ENCODE measurements at places on chromosomes 12 and 14.

GRCh38 chr12:72271451-72272090 is 599 bp upstream of the TRHDE start:
- DNase-seq = peak; percentile 85

GRCh38 chr12:110065540-110065939 is 17.2 kb upstream of the C12orf76 start:
- no peak for DNase-seq

DNA sequence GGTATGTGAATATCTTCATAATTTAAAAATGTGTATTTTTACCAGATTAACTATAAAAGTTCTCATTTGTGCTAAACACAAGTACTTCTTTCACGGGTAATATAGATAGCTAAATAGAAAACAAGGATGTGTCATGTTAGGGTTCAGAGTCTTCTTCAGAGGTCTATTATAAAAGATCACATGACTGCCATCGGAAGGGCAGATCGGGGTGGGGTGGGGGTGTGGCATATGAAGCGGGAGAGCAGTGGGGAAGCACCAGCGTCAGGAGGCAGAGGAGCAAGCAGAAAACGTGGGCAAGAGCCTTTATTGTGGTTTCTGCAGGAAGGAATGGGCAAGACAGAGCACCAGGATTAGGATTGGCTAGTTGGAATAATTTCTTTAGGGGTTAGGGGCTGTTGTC is 63.7 kb upstream of the DNM1L start:
- no peak for DNase-seq

GRCh38 chr12:3998968-3999792 is 126.0 kb upstream of the PARP11 start:
- no peak for DNase-seq

GRCh38 chr14:90555126-90556011 is 158.5 kb downstream of the CALM1 start:
- no peak for DNase-seq

GRCh38 chr14:91326514-91327249 is 82.2 kb upstream of the GPR68 start:
- no peak for DNase-seq

GRCh38 chr12:104250366-104251125 is 35.0 kb downstream of the TXNRD1 start:
- no peak for DNase-seq

- DNase-seq = no peak
These were observed 196.9 kb downstream of the ALG10 start for GRCh38 chr12:34219046-34219770.

GRCh38 chr14:92973798-92974372 is 50.9 kb downstream of the CHGA start:
- DNase-seq = no peak

GRCh38 chr14:104283197-104284106 is 145.1 kb downstream of the KIF26A start:
- DNase-seq = peak; percentile 15

DNA sequence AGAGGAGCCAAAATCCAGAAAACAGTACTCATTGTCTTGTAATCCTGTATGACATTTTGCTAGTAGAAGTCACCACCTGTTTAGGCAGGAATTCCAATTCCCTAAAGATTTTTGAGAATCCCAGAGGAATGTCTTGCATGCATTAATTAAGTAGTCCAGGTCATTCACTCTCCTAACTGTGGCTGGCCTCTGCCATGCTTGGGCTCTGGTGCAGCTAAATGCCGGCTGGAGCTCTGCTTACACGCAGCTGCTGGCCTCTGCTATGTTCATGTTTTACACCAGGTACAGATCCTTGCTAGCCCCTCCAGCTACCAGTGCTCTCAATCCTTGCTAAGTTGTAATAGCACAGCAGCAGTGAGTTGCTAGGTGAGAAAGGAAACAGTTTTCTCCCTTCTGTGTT is 16.3 kb upstream of the HIF1A start:
- peak; percentile 37 for DNase-seq

- no peak for DNase-seq
These were observed 96.2 kb downstream of the VCPKMT start for GRCh38 chr14:50020184-50020583.

- no peak for DNase-seq
These were observed 151.9 kb upstream of the NRXN3 start for GRCh38 chr14:78018283-78018682.

DNA sequence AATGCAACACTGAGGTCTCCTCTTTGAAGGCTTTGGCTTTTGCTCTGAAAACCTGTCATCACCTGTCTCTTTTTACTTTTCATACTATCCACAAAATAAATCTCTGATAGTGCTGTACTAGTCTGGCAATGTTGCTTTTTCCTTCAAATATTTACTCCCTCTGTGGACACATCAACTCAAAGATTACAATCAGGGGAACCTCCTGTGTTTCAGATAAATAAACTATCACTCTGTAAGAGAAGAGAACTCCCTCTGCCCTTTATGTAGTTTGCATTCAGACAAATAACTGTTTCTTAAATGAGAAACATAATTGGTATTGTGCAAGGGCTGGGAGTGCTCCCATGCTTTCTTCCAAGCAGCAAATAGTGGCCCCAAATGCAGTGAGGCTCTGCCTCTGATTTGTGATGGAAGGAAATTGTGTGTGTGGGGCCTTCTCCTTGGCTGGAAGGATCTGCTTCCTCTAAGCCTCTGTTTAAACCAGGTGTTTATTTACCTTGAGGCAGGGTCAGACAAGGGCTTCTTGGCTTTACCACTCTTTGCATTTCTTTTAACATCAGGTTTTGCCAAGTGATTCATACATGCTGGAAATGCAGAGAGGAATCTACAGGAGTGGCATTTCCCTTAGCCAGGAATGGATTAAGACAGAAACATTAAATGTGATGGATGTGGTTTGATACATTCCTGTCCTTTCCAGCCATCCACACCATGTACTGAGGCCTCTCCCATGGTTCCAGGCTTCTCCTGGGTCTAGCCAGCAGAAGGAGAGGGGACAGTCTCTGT is 69.0 kb downstream of the AKAP6 start:
- no peak for DNase-seq

DNA sequence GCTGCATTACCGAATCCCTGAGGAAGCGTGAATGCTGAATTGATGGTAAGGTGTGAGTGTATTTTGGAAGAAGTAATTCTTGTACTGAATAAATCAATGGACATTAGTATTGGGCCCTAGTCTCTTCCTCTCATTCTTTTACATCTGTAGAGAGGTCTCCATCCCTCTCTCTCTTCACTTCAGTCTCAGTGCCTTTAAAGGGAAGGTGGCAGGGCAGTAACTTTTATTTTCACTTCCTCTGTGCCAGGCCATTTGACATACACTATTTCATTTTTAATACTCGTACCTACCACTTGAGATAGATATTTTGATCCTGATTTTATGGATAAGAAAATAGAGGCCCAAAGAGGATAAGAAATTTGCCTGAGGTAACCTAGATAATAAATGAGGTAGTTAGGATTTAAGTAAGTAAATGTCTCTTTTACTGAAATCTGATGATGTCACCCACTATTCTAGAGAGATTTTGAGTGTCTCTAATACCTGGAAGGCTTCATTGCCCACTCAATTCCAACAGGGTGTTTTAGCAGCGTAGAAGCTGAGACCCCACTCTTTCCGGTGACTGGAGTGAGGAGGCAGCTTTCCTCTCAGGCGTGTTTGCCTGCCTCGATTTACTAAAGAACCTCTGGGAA is 177.9 kb upstream of the PRICKLE1 start:
- DNase-seq = no peak

DNA sequence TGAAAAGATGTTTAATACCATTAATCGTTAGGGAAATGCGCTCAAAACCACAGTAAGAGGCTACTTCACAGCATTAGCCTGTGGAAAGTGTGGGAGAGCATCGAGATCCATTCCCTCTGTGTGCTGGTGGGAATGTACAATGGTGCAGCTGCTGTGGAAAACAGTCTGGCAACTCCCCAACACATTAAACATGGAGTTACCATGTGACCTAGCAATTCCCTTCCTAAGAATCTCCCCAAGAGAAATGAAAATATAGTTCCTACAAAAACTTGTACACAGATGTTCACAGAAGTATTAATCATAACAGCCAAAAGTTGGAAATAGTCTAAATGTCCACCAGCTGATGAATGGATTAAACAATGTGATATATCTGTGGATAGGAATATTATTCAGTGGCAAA is 23.8 kb downstream of the MLXIP start:
- DNase-seq = no peak

DNA sequence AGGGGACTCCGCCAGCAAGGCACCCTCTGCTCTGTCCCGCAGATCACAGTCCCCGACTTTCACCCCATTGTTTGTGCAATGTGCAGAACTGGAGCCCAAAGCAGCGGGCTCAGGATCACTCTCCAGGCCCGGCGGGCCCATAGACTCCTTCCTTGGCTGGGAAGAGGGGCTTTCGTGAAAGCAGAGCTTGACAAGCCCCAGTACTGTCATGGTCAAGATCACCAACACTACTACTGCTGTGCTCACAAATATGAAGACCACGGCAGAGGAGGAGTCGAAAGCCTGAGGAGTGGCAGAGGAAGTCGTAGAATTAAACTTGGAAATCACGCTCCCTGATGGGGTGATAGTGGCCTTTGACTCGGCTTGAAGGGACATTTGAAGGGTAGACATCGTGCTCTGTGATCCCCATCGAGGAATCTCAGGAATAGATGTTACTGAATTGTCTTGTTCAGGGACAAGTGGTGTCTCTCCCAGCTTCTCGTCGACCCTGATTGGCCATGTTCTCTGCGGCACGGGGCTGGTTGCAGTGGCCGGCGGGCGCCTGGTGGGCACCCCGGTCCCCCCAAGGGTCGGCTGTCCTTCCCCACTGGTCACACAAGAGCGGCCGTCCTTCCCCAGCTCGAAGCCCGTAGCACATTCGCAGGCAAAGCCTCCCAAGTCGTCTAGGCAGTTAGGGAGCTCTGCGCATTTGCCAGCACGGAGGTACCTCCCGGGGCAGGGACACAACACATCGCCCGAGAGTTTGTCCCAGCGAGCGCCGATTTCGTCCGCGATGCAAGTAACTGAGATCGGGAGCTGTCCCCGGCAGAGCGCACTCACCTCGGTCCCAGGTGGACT is 1.1 kb downstream of the CLEC14A start:
- no peak for DNase-seq

- DNase-seq = no peak
These were observed 206.2 kb upstream of the RGS6 start for GRCh38 chr14:71725922-71726579.

DNA sequence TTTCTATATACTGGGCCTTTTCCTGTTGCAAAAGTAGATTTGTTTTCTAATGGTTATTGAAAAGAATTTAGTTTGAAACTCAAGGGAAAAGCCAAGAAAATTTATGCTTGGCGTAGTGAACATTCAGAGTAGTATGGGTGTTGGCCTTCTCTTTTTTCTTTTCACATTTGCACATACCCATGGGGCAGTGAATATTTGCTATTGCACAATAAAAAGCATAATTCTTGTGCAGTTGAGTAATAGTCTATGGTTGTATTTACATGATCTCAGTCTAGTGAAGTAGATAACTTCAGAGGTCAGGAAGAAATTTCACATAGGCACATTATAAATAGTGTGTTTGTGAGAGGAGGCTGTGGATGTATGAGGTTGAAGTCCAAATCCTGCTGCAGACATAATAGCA is 158.1 kb downstream of the FLRT2 start:
- no peak for DNase-seq

GRCh38 chr14:104451474-104451873 is 128.1 kb upstream of the C14orf180 start:
- DNase-seq = no peak

- DNase-seq = no peak
These were observed 65.9 kb upstream of the CCDC198 start for GRCh38 chr14:57559576-57559975.

- peak; percentile 17 for DNase-seq
These were observed 455 bp downstream of the ATP6V1D start for GRCh38 chr14:67358924-67359774.

- DNase-seq = no peak
These were observed 64.3 kb downstream of the DCAF5 start for GRCh38 chr14:69088586-69088985.

GRCh38 chr12:26044592-26044991 is 80.2 kb downstream of the BHLHE41 start:
- DNase-seq = no peak

DNA sequence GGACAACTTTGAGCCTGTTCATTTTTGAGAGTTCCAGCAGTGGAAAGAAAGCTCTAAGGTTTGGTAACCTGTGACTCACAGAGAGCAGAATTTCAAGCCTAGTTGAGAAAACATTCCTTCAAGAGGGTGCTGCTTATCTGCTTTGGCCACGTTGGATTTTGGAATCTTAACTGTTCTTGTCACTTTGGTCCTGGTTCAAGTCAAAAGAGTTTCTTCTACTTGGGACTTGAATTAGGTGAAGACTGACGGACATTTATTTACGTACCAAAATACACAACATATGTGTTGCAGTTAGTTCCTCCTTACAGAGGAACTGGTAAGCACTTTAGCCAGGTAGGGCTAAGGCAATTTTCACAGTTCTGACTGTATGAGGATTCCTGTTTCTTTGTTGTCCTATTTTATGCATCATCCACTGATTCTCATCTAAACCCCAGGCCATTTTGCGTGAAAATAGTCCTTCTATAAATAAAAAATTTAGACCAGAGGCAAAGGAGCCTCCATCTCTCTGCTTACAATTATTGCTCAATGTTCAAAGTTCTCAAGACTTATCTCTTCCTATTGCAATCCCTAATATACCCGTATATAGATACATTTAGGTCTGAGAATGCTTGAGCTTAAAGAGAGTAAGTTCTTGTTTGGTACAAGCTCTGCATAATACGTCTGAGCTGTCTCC is 580.9 kb downstream of the DIO2 start:
- DNase-seq = no peak

Data from D341Med (cell line).